ENCODE measurements at places on chromosomes 2 and 18. TPM values are rescaled to one million over a fixed set of nuclear protein-coding genes. Genes with fewer than 3 reads are reported as not detected.

Gene MERTK
- 0.13 TPM for total RNA-seq

Gene DSG1
- total RNA-seq, result not detected

Gene MTX2
- total RNA-seq, result 13.2 TPM

Gene THAP4
- total RNA-seq, result 38.0 TPM

Gene ASB1
- total RNA-seq, result 31.7 TPM

Gene CNTNAP5
- not detected for total RNA-seq

Gene ASB18
- total RNA-seq, result not detected
